ENCODE measurements at places on chromosomes 12 and 14.

DNA sequence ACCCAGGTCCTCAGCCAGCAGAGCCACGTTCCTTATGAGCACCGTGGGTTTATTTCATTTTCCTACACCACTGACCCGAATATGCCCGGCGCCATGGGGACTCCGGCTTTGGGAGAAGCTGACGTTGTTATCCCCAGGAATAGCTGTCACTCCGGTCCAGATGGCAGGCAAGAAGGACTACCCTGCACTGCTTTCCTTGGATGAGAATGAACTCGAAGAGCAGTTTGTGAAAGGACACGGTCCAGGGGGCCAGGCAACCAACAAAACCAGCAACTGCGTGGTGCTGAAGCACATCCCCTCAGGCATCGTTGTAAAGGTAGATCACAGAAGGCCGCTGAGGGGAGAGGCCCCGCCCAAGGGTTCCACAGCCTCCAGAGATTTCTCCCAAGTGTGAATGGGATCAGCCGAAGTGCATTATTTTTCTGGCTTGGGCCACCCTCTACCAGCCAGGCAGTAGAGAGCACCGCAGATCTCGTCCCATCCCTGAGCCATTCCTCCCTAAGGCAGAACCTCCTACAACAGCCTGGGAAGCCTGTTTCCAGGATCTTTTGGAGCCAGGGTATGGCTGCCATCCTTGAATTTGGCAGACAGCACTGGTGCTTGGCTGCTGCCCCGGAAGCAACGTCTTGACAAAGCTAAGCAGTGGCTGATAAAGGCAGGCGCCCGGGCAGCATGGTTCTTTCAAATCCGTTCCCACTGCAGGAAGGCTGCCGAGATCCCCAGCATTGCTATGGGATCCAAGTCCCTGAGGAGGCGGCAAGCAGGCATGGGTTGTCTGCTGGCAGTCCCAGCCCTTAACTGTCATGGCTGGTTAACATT, 17.8 kb downstream of the CDK2AP1 start:
- DNase-seq, result no peak

- peak; percentile 96 for DNase-seq
These were observed at the start of gene BRF1 for GRCh38 chr14:105300542-105301102. Gene BRF1, minus strand, starts transcription at chr14:105301001. Its CDS starts 372 bp downstream, at chr14:105300629.

GRCh38 chr12:67161322-67161918, 107.7 kb upstream of the CAND1 start:
- no peak for DNase-seq

DNA sequence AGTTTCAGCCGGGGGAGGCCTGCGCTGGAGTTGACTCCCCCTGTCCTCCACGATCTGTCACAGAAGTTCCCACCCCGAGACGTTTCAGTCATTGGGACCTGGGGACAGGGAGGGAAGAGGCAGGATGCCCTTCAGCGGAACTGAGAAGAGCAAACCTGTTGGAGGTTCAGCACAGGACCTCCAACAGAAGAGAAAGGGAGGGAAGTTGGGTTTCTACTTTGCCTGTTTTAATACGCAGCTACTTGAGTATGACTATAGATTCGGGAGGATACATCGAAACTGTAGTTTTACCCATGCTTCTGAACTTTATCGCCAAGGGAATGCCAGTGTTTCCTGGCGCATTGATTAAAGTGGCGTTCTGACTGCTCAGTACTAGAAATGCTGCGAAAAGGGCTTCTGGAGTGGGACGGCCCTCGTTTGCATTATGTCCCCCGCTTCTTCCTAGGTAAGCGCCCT, 2.3 kb upstream of the DUSP6 start:
- DNase-seq, result no peak

DNA sequence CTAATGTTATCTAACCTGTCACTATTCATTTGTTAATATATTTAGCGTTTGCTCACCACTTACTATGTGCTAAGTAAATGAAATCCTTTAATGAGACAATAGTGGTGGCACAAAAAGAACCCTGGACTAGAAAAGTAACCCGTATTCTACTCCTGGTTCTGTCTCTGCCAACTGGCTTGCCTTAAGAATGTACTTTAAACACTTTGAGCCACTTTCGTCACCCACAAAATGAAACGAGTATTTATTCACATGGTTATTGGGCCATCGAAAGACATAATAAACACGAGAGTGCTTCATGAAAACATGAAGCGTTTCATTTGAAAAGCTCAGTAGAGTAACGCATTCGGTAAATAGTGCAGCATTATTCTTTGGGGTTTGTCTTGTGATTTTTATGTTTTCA, 254.7 kb downstream of the EGLN3 start:
- DNase-seq, result no peak

DNA sequence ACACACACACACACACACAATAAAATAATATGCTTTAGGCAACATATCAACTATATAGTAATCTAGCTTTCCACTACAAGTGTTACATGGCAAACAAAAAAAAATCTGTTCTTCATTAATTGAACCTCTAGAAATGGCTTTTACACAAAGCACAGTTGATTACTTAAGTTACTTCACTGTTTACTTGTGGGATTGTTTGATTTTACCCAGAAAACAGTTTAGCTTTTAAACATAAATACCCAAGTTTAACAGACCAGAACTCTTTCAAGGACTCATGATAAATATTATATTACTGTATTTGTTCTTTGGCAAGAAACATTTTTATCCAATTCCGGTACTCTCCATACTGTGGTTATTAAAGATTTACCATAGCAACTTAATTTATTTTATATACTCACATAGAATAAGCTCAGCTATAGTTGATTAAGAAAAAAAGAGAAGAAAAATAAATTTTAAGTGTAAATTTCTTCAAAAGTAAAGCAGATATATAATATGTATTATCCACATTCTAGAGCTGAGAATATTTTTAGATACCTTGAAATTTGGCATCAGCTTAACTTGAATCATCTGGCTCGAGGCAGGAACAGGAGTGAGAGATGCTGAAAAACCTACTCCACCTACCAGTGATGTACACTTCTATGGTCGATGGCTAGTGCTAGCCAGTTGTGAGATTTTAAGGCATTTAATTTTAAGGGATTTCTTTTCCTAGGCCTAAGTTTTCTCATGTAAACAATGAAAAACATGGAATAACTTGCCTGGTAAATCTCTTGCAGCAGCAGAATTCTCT, 126.0 kb downstream of the BTG1 start:
- DNase-seq, result no peak

DNA sequence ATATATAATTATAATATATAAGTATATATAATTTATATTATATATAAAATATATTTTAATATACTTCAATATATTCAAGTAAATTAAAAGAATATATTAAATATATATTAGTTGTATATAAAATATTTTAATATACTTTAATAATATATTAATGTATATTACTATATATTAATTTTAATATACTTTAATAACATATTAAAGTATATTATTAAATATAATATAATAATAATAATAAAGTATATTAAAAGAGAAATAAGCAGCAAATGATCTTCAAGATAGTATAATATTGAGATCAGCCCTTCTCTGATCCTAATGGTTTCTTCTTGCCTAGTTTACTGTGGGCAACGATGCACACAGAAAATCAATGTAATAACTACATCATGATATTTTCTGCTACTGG, 2.3 kb downstream of the OR4M1 start:
- DNase-seq, result no peak

DNA sequence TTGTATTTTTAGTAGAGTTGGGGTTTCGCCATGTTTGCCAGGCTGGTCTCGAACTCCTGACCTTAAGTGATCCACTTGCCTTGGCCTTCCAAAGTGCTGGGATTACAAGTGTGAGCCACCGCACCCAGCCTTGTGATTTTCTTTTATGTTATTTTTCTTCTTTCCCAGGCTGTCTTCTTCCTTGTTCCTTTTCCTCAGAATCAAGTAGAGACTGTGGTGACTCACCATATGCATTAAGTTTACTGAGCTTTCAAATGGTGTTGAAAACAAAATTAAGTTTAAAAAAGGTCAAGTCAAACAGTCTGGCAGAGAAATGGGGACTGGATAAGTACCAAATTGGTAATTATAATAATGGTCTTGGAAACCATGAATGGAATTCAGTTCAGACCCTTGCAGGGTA, 5.7 kb downstream of the ARPC3 start:
- DNase-seq, result no peak

GRCh38 chr12:111269718-111270117, 99.2 kb downstream of the PHETA1 start:
- DNase-seq, result no peak

DNA sequence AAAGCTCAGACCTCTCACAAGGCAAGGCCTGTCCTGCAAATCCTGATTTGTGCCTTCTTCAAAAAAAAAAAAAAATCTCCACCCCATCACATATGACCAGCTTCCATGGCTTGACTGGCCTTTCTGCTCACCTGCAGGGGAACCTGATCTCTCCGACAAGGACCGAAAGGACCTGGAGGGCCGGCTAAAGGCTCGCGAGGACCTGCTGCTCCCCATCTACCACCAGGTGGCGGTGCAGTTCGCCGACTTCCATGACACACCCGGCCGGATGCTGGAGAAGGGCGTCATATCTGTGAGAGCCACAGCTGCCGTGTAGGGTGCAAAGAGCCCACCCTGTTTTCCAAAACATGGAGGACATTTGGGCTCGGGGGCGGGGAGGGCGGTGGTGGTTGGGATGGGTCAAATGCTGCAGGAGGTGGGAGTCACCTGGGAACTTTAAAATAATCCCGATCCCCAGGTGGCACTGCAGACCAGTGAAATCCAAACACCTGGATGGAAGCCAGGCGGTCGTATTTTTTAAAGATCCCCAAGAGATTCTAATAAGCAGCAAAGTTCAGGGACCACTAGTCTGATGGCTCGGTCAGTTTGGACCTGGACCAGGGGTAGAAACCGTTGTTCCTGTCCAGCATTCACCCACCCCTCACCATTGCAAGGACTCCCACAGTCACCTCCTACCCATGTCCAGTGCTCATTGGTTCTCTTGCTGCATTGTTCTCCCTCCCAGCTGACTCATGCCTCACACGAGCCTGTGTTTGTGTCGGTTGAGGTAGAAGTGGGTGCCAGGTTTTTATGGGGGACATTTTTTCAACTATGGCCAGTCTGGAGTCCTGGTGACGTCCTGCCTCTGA, 44.8 kb downstream of the FOXN4 start:
- DNase-seq, result peak; percentile 6

DNA sequence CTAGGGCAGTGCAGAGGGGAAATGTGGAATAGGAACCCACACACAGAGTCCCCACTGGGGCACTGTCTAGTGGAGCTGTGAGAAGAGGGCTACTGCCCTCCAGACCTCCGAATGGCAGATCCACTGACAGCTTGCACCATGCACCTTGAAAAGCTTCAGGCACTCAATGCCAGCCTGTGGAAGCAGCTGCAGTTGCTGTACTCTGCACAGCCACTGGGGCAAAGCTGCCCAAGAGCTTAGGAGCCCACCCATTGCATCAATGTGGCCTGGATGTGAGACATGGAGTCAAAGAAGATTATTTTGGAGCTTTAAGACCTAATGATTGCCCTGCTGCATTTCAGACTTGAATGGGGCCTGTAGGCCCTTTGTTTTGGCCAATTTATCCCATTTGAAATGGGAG, 21.7 kb upstream of the CCDC88C start:
- DNase-seq, result no peak

DNA sequence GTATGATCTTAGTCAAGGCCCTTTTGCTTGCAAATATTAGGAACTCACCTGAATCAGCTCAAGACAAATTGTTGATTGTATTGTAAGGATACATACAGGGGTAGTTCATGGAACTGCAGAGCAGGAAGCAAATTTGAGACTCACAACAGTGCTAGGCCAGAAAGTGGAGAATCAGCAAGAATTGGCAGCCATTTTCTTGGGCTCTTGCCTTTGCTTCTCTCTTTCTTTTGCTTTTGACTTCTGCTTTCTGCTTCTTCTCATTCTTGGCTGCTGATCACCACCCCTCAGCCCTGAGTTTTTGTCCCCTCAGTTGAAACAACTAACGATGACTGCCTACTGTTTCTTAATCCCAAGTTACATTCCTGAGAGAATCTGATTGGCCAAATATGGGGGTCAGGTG, 34.8 kb downstream of the KCNK13 start:
- DNase-seq, result no peak

DNA sequence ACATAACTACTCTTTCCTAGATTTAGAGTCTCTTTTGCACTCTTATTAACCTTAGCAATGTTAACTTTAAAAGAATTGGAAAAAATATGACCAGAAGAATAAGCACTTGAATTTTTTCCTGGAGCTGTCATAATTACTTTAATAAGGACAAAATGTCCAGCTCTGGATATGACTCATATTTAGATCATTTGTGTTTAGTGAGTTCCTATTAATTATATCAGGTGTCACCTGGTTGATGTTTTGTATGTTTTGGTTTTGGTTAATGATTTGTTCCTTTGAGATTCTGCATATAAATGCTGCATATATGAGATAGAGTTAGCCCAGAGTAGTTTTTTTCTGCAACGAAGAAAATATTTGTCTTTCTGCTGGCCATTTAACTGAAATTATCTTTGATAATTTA, 5.1 kb downstream of the CLECL1 start:
- no peak for DNase-seq

- no peak for DNase-seq
These were observed 1.3 kb upstream of the CD63 start for GRCh38 chr12:55729819-55730818.

GRCh38 chr12:59632408-59632807, 36.6 kb downstream of the SLC16A7 start:
- no peak for DNase-seq

GRCh38 chr12:75665216-75665615, 153.8 kb upstream of the KRR1 start:
- no peak for DNase-seq

DNA sequence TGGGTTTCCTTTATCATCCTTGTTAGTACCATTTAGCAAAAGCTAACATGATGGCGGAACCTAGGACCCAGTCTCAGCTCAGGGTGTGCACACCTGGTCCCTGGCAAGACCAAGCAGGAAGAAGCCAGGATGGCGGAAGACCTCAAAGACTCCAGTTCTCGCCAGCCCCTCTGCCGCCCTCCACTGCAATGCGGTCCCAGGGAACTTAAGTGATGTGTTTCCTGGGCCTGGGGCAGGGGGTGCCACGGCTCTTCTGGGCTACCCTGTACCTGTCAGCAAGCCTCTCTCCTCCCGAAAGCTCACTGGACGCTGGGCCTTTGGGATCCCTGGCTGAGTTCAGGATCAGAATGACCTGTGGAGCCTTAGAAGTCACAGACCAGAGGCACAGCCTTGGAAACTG, 71.3 kb downstream of the FBXL14 start:
- no peak for DNase-seq

DNA sequence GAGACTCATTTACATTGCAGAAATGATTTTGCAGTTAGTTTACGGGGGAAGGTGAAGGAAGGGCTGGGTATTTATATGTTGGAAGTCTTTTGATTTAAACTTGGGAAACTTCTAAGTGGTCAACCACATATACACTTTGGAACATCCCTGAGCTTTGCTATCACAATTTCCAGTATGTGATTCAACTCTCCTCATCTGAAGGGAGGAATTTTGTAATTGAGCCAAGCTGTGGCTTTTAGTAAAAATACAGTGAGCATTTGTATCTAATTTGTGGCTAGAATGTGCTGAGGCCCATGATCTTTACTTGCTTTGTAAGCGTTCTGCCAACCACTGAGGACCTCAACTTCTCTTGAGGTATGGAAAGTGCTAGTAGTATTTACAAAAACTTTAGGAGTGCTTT, 235.0 kb upstream of the PDZRN4 start:
- DNase-seq, result no peak
